ENCODE measurements at places on chromosomes 13 and 19.

- DNase-seq = no peak
These were observed 16.3 kb upstream of the GTF3A start for GRCh38 chr13:27408074-27408473.

DNA sequence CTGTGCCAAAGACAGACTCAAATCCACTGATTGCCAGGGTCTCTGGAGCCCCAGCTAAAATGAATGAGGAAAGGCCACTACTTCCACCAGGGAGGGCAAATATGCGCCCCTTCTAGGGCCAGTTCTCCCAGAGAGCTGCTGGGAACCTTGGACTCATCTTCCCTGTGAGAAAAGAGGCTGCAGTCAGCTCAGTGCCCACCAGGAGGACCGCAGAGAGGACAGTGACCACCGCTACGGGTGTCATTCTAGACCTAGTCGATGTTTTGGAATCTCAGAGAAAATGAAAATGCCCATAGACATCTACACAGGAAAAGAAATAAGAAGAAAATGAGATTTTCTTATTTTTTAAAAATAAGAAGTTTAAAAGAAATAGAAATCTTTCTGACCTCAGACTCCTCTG is 235.1 kb downstream of the UQCRFS1 start:
- peak; percentile 43 for DNase-seq

DNA sequence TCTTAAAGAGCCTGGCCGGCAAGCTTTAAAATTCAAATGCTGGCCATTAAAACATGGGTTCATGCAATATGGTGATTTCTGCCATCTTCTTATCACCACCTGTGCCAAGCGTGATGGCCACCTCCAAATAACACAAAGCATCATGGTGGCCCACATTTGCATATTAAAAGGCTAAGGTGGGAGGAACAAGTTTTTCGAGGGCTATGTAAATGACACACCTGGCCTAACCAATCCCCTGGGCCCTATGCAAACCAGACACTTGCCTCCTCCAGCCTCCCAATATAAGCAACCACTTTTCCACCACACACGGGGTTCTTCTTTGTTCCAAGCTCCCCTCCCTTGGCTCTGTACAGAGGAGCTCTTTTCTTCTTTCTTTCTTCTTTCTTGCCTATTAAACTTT is 14.4 kb downstream of the LILRB4 start:
- DNase-seq = no peak

DNA sequence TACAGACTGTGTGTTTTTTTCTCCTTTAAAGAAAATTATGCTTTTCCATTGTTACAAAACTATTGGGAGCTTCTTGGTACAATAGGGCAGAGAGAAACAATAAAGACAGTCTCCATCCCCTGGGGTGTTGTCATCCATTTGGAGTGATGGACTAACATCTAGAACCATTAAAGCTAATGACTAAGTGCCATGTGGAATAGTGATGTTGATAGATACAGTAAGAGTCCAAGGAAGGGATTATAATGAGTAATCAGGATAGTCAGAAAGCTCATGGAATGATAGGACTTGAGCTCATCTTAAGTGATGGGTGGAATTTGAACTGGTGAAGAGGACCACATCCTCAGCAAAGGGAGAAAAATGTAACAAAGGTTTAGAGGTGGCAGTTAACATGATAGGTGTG is 24.1 kb upstream of the FRY start:
- DNase-seq = no peak

- no peak for DNase-seq
These were observed 125.1 kb downstream of the NALCN start for GRCh38 chr13:101291206-101291605.

DNA sequence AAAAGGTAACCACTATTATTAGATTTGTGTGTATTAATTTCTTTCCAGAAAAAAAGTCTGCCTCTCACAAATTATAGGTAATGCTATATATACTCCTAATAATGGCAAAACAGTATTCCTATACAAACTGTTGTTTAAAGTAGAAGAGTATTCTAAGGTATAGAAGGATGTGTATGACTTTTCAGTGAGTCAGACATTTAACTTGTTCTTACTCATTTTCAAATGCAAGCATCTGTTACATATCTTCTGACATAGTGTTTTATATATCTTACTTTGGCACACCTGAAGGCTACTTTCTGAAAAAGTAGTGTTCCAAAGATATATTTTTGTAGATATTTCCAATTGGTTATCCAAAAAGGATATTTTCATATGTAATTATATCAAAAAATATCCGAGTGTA is 3.5 kb upstream of the SLITRK5 start:
- DNase-seq = no peak

GRCh38 chr19:45920458-45920857 is 5.9 kb upstream of the NANOS2 start:
- no peak for DNase-seq

DNA sequence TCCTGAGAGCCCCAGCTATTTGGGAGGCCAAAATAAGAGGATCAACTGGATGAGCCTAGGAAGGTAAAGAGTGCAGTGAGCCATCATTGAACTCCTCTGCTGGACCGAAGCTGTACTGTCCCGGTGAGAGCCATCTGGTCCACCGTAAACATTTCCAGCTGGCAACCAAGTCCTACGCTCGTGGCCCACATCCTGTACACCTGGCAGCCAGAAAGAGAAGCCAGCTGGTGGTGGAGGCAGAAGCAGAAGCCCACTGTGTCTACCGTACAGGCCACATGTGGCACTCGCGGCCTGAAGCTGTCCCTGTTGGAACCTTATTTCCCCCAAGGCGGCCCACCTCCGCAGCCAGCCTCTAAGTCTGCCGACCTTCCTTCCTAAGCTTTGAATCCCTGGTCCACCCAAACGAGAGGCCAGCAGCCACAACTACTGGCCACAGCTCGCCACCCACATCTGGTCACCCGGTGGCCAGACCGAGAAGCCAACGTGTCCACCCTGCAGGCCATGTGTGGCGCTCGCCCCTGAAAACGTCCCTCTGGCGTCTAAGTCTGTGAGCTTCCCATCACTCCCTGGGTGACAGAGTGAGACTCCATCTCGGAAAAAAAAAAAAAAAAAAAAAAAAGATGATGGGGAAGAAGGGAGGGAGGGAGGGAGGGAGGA is 14.2 kb upstream of the ZNF91 start:
- DNase-seq = no peak

DNA sequence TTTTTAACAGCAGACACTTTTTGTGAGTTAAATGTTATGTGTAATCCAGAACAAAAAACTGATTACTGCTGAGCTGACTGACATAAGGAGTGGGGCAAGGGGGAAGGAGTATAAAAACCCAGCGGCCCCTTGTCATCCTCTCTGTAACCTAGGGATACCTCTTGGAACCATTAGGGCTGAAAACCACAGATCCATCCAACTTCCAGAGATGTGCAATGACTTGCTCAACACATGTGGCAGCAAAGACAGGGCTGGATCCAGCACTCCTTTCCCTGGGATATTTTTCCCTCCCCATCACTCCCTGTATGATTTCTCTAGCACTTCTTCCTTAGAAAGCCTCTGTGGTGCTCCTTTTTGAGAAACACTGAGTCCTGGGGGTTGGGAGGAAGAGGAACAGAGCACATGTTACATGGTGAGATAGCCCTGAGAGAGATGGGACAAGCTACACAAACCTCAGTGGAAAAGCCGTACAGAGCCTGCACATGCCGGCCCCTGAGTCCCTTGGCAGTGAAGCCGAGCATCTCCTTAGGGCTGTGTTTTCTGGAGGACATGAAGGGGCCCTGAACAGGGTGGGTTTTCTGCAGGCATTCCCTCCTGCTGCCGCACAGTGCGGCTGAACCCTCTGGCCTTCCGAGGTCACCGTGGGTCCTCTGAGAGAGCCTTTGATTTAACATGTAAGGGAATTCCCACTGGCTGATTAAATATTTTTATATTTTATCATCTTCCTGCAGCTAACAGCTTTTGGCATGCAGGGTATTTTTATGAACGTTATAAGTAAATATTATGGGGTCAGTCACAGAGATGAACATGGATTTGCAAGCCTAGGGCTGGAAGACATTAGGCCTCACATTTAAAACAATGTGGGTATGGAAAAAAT is 219.9 kb downstream of the COG6 start:
- DNase-seq = no peak

DNA sequence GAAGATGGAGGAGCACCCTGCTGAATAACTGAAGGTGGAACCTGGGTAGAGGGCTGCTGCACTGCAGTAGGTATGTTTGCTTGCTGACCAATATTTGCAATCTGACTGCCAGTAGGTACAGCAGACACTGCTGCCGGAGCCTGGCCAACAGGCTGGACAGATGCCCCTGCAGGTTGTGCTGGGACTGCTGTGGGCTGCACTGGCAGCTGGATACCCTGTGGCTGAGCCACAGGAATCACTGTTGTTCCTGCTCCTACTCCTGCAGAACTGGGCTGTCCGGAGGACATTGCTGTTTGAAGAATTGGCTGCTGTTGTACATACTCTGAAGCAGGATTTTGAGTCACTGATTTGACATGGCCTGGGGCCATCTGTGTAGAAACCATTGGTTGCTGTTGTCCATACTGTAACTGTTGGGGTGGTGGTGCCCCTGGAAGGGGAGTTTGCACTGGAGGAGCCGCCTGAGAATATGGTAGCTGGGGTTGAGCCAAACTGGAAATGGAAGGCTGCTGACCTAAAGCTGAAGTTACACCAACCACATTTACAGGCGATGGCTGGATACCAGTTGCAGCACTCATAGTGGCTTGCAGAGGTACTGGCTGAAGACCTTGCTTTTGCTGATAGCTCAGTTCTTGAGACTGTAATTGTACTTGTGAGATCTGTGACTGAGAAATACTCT is 2.2 kb downstream of the TSC22D1 start:
- peak; percentile 3 for DNase-seq

DNA sequence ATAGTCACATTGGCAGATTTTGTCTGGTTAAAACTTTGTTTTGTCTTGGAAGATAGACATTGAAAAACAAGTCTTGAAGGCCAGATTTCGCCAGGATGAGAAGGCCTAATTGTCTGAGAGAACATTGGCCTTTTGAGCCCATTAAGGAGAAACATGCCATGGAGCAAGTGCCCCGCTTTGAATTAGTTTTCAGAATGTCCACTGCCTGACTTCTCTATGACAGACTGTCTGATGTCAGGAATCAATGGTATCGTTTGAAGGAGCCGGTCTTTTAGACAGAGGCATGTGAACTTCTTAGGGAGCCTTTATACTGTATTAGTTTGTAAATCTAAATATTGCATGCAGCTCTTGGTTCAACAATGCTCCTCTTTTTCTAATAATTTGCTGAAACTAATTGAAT is 155.9 kb downstream of the DLEU7 start:
- no peak for DNase-seq

DNA sequence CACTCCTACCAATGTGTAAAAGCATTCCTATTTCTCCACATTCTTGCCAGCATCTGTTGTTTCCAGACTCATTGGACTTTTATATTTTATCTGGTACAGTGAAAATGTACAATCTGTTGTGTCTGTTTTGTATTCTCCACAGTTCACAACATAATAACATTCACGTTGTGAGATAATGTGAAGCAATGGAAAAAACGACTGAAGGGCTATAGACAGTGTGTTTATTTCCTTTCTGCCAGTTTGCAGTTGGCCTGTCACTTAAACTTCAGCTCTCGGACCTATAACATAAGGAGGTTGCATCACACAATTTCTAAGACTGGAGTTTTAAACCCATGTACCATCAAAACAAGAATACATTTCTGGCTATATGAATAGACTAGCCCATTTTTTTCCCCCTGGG is 965.5 kb upstream of the ATXN8OS start:
- DNase-seq = no peak

GRCh38 chr13:43579321-43579720 is 207.5 kb downstream of the ENOX1 start:
- DNase-seq = no peak

- DNase-seq = peak; percentile 84
These were observed 1.6 kb downstream of the MYH14 start for GRCh38 chr19:50204811-50205675.

DNA sequence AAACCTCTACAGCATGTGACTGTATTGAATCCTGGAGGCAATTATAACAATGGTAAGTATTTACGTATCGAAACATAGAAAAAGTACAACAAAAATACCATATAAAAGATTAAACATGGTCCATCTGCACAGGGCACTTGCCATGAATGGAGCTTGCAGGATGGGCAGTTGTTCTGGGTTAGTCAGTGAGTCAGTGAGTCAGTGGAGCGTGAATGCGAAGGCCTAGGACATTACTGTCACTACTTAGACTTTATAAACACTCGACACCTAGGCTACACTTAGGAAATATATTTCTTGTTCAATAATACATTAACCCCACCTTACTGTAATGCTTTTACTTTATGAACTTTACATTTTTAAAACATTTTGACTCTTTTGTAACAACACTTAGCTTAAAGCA is 35.6 kb upstream of the TMTC4 start:
- no peak for DNase-seq

DNA sequence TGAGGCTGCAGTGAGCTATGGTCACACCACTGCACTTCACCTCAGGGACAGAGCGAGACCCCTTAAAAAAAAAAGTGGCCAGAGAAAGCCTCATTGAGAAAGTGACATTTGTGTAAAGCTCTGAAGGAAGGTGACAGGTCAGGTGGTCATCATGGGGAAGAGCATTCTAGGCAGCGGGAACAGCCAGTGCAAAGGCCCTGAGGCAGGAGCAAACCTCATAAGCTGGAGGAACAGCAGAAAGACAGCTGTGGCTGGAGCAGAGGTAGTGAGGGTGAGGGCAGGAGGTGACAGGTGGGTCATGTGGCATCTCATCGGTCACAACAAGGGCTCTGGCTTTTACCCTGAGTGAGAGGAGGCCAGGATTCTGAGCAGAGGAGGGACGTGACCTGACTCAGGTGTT is 64.4 kb downstream of the RYR1 start:
- no peak for DNase-seq

- DNase-seq = no peak
These were observed 20.3 kb downstream of the ZC3H4 start for GRCh38 chr19:47093254-47093653.

- no peak for DNase-seq
These were observed 100.8 kb downstream of the TEX29 start for GRCh38 chr13:111421216-111421615.

DNA sequence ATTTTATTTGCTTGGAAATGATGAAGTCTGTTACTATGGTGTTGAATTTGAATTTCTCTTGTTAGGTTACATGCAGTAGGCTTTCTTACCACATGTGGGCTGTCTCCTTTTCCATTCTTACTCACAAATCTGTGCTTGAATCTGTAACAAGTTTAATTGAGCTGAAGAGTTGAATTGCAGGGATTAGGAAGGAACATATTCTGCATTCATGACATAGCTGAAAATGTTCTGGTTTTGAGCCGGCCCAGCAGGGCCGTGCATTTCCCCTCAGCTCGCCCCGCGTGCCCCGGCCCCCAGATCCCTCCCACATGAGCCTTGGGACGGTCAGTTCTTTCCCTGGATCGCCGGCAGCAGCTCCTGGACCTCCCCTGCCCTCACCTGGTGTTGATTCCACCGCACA is 28.1 kb downstream of the TFDP1 start:
- DNase-seq = no peak

- no peak for DNase-seq
These were observed 214.0 kb downstream of the ENOX1 start for GRCh38 chr13:43572656-43573360.

GRCh38 chr19:4980838-4981680 is 12.1 kb downstream of the KDM4B start:
- DNase-seq = no peak

DNA sequence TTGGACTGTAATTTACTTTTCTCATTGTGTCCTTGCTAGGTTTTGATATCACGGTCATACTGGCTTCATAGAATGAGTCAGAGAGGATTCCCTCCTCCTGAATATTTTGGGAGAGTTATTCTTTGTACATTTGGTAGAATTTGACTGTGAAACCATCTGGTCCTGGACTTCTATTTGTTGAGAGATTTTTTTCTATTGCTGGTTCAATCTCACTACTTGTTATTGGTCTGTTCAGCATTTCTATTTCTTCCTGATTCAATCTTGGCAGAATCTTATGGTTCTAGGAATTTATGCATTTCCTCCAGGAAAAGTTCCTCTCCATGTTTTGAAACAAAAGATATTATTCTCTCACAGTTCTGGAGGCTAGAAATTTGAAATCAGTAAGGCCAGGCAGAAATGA is 4.9 kb upstream of the CD33 start:
- DNase-seq = no peak

Measured in nephron progenitor cell (in vitro differentiated cells).